ENCODE measurements at places on chromosomes 3 and 15. TPM values are rescaled to one million over a fixed set of nuclear protein-coding genes. Genes with fewer than 3 reads are reported as not detected.

DNA sequence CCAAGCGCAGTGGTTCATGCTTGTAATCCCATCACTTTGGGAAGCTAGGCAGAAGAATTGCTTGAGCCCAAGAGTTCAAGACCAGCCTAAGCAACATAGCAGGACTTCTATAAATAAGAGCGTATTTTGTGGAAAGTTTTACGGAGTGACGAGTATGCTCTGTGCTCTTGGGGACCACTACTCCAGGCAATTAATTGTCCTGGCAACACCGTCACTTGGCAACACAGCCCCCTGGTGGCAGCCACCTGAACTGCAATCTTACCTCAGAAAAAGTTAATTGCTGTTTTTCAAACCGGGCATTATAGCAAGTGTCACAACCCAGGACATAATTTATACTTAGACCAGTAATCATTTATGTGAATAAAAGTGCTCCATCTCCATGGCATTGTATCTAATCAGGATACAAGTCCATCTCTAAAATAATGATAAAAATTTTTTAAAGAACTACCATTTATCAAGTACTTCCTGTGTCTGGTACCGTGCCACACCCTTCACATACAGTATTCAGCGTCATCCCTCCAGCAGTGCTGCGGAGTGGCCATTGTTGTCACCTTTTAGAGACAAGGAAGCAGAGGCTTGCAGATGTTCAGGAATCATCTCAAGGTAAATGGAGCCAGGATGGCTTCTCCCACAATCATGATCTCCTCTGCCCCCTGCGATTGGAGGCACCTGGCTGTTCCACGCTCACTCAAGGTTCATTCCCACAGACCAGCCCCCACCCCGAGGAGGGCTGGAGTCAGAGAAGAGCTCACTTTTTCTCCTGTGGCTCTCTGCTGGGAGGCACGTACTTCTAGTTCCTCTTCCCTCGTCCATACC, 34.5 kb downstream of the PLA2G4D start:
- DNase-seq = peak; percentile 80

GRCh38 chr3:33044676-33045075, 52.3 kb downstream of the GLB1 start:
- no peak for DNase-seq

PLSCR4 gene
- total RNA-seq = not detected

FOXB1 gene
- 2.0 TPM for total RNA-seq
